CD8-positive, alpha-beta memory T cell (primary cell): ENCODE measurements at places on chromosomes 16 and 17.

DNA sequence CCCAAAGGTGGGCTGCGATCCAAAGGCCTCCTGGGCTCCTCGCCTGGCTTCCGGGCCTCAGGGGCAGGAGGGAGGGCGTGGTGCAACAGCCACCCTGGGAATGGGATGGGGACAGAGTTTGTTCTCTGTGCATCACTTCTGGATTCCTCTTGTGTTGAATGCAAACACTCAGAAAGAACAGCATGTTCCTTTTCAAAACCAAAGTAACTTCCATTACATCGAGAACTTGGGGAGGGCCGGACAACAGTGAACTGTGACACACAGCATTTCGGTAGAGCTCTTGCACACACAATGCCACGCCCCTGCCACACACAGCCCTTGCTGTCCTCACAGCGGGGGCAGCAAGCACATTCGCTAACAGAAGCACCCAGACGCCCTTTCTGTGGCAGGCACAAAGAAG, 36.1 kb upstream of the FASN start:
- no peak for DNase-seq

GRCh38 chr17:64133546-64134215, 3.7 kb upstream of the ERN1 start:
- no peak for DNase-seq

DNA sequence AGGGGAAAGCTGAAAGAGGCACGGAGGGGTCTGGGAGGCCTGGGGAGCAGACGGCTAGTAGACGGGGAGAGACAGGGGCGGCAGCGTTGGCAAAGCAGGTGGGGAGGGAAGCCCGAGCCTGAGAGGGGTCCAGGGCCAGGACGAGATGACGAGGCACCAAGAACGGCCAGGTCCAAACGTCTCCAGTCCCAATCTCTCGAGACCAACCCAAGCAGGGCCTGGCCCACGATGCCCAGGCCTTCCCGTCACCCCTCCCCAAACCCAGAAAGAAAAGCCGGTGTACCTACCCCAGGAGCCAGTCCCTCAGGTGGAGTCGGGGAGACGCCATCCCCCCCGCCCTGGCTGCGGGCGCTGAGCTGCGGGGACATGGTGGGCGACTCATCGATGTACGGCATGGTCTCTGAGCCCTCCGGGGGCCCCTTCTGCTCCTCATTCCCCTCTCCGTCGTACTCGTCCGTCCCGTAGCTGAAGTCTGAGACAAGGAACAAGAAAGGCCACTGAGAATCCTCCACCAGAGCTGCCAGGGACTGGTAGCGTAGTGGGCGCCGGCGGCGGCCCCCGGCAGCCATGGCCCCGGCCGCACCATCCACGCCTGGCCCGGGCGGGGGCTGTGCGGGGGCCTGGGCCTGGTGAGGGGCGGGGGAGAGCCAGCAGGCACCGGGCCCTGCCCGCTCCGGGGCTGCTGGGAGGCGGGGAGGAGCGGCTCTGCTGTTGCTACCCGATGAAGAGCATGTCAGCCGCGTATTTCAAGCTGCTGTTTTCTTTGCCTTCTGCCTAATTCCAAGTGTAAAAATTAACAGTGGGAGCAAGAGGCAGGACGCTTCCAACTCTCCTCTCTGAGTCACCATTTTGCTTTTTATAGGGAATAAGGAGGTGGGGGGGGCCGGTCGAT, 54.6 kb downstream of the ABR start:
- DNase-seq, result no peak

DNA sequence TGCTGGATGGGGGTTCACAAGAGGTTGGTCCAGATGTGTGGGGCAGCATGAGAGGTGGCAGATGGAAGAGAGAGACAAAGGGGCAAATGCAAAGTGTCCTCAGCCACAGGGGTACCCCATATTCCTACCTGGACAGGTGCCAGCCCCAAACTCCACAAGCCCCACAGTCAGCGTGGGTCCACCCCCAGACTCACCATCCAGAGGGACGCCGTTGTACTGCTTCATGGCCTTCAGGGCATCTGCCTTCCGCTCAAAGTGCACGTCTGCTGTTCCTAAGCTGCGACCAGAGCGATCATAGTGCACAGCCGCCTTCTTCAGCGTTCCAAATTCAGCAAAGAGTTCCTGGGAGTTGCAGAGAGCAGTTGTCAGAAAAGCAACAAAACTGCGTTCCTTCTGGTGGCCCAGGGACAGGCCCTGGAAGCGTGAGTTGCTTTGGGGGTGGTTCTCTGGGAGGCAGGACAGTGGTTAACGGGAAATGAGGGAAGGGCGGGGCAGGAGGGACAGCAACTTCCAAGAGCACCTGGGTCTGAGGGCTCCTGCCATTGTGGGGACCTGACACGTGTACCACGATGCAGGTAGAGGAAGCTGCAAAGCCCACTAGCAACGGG, 2.3 kb downstream of the ALYREF start:
- no peak for DNase-seq

DNA sequence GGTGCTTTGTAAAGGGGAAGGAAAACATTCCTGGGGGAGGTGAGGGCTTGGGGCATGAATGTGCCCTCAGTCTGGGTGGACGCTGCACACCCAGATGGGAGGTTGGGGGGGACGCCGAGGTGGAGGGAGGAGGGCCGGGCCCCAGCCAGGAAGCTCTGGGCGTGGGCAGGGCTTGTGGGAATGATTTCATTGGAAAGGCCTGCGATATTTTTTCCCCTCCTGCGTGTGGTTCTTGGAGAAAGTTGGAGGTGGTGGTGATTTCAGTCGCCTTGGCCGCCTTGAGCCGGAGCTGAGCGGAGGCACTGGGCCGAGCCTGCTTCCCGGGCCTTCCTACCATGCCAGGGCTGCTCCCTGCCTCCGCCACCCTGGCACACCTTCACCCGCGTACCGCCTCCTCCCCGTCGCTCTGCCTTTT, 26.4 kb upstream of the CLEC18A start:
- DNase-seq, result no peak

GRCh38 chr17:11241611-11242226, 706 bp downstream of the SHISA6 start:
- DNase-seq, result no peak

GRCh38 chr16:75019007-75019406, 20.2 kb downstream of the ZNRF1 start:
- DNase-seq, result no peak

- DNase-seq, result no peak
These were observed 126.6 kb downstream of the RPTOR start for GRCh38 chr17:80671039-80671824.

- no peak for DNase-seq
These were observed 589.6 kb downstream of the WWOX start for GRCh38 chr16:78689028-78689427.

- DNase-seq, result no peak
These were observed 67.1 kb upstream of the CDH5 start for GRCh38 chr16:66299349-66299748.

GRCh38 chr16:48451323-48451722, 66.1 kb upstream of the SIAH1 start:
- DNase-seq, result no peak
